ENCODE measurements at places on chromosomes 13 and 19.

GRCh38 chr13:110436276-110436675 is 125.2 kb downstream of the RAB20 start:
- DNase-seq, result no peak
- no peaks in the 10 kb centered on the region for H3K36me3 ChIP-seq
- no peak overlapping the region for H3K4me3 ChIP-seq
- no peaks in the 10 kb centered on the region for H3K27me3 ChIP-seq

DNA sequence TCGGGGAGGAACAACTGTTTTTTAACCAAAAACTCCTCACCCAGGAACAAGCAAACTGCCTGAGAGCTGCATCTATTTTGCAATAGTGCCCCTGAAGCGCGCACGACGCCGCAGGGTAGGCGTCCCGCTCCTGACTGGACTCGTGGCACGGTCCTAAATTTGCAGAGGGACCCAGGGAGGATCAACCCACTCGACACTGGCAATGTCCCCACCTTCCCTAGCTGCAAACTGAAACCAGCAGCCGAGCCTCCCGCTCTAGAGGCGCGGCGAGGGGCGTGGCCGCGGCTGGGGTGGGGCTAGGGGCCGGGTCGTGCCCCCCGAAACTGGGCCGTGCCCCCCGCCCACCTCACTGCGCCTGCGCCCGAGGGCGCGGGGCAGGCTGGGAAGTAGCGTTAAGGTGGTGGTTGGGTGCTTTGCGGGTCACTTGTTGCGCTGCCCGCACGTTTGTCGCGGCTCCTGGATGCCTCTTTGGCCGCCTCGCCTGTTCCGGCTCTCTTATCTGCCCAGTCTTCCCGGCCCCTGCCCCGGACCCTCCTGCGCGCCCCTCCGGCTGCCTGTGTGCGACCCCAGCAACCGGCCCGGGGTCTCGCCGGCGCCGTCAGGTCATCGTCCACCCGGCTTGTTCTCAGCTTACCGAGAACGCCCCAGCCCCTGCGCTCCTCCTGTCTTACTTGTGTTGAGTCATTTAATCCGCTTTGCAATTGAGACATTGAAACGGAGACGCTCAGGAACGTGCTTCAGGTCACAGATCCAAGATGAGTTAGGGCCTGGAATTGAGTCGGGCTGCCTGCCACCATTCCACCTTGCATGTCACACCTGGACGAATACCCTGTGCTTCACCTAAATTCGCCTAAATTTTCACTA is 37.9 kb upstream of the LSM14A start:
- peak; percentile 83 for DNase-seq
- peak overlapping the region; percentile 90 for H3K27ac ChIP-seq
- H3K27me3 ChIP-seq, result no peaks in the 10 kb centered on the region
- H3K36me3 ChIP-seq, result no peaks in the 10 kb centered on the region
- no peaks in the 10 kb centered on the region for H3K4me1 ChIP-seq
- peak overlapping the region; percentile 84 for H3K4me3 ChIP-seq

GRCh38 chr19:44636439-44637389 is 7.0 kb upstream of the PVR start:
- no peak for DNase-seq
- no peak overlapping the region for H3K27ac ChIP-seq

GRCh38 chr13:42602906-42603305 is 29.0 kb downstream of the TNFSF11 start:
- H3K4me3 ChIP-seq, result no peak overlapping the region
- no peak for DNase-seq
- no peaks in the 10 kb centered on the region for H3K27me3 ChIP-seq
- H3K27ac ChIP-seq, result no peak overlapping the region
- H3K4me1 ChIP-seq, result no peaks in the 10 kb centered on the region
- no peaks in the 10 kb centered on the region for H3K36me3 ChIP-seq
